ELF-1 (cell line): ENCODE measurements at places on chromosomes 1 and 21.

DNA sequence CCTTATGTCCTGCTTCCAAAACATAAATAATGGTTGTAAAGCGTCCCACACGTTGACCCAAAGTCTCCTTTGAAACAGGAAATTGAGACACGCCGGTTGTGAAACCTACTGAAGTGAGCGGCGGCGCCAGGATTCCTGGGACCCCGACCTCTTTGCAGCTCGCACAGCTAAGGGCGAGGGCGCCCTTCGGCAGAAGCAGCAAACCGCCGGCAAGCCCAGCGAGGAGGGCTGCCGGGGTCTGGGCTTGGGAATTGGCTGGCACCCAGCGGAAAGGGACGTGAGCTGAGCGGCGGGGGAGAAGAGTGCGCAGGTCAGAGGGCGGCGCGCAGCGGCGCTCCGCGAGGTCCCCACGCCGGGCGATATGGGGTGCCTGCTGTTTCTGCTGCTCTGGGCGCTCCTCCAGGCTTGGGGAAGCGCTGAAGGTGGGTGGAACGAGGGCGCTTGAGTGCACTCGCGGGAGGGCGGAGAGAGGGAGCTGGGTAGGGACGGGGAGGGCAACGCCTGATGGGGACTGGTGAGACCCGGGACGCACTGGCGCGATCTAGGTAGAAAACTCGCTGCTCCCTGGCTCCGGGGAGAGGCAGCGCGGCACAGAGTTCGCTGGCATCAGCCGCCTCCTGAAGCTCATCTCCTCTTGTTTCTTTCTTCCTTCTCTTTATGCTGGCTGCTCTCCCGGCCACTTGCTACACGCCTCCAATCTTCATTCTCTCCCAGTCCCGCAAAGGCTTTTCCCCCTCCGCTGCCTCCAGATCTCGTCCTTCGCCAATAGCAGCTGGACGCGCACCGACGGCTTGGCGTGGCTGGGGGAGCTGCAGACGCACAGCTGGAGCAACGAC is at the start of gene CD1D:
CD1D (plus strand) TSS at position 155 of the 836 bp plus-strand sequence; CDS start at position 362, 207 bp downstream.
- peak; percentile 56 for DNase-seq

- DNase-seq, result no peak
These were observed 605.5 kb downstream of the KIF26B start for GRCh38 chr1:245760301-245760700.

GRCh38 chr1:20068722-20069121 is 1.3 kb upstream of the PLA2G5 start:
- no peak for DNase-seq

DNA sequence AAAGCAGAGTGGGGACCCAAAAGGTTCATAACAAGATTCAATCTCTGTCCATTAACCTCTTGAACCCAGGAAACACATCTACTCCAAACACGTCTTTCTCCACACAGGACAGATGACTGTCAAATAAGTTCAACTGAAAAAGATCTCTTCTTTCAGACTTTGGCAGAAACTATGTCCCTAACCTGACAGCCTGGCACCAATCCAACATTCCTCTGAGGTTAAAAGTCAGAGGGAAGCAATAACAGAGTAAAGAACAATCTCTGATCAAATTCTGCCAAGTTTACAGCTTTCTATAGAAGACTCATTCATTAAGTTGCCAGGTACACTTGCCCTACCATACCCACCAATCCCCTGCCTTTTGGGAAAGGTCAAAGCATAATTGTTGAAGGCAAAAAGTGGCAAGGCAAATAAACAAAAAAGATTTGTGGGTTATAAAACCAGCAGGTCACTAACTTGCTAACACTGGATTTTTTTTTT is 31.9 kb downstream of the OTUD7B start:
- no peak for DNase-seq

DNA sequence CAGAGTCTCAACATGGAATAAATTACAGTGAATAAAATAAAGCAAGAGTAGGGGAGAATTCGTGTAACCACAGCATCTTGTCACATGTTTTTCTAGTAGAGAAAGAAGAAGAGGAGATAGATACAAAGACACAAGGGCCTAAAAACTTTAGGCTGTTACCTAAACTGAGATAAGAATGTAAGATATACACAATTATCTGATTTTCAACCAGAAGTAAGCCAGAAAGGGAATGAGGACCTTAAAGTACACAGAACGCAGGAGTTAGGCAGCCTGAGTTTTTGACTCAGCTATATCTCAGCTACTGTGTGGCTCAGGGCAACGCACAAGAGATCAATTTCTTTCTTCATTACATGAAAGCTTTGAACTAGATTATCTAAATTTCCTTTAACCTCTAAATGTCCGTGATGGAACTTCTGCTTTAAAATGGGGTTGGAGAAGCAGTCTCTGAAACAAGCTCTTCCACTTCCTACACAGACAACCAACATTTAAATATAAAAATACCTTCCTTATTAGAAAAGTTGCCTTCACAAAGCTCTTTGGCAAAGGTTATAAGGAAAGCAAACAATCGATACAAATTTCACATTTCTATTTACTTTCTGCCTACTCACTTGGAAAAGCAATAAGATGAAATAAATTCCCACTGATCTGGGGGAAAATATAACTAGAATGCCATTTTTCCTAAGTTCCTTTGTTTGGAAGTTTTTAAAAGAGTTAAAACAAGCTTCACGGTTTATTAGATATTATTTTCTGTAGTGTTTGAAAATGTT is 5.2 kb upstream of the RGS13 start:
- no peak for DNase-seq

- no peak for DNase-seq
These were observed 24.8 kb upstream of the USH2A start for GRCh38 chr1:216448011-216448510.
